ENCODE measurements at places on chromosomes 13 and 19. TPM values are rescaled to one million over a fixed set of nuclear protein-coding genes. Genes with fewer than 3 reads are reported as not detected.

Gene ZNF575
- 1.8 TPM for total RNA-seq

Gene FGF14
- total RNA-seq = 0.01 TPM

Gene ZSCAN5A
- 8.4 TPM for total RNA-seq

Gene ARRDC2
- 65.6 TPM for total RNA-seq

Gene TSSK6
- 2.1 TPM for total RNA-seq

Gene C3
- total RNA-seq = 60.4 TPM

Gene CCDC70
- total RNA-seq = not detected

Gene SPRED3
- total RNA-seq = 3.2 TPM

Gene SPC24
- total RNA-seq = 20.2 TPM

Gene RNF17
- not detected for total RNA-seq

Gene PLEKHF1
- 6.7 TPM for total RNA-seq

Gene GAPDHS
- 0.19 TPM for total RNA-seq

Gene MBD3L3
- total RNA-seq = not detected

Gene MRPL54
- total RNA-seq = 58.4 TPM

Gene CEACAM16
- 0.11 TPM for total RNA-seq

Gene C19orf81
- total RNA-seq = 7.6 TPM

Gene SHD
- total RNA-seq = 0.14 TPM

Gene ZNF285
- 2.1 TPM for total RNA-seq

Gene MIPEP
- total RNA-seq = 26.5 TPM

Gene DMWD
- 33.7 TPM for total RNA-seq

Gene FFAR2
- total RNA-seq = 0.04 TPM

Gene SYNE4
- total RNA-seq = 0.15 TPM
